ENCODE measurements at places on chromosomes 12 and 14.

DNA sequence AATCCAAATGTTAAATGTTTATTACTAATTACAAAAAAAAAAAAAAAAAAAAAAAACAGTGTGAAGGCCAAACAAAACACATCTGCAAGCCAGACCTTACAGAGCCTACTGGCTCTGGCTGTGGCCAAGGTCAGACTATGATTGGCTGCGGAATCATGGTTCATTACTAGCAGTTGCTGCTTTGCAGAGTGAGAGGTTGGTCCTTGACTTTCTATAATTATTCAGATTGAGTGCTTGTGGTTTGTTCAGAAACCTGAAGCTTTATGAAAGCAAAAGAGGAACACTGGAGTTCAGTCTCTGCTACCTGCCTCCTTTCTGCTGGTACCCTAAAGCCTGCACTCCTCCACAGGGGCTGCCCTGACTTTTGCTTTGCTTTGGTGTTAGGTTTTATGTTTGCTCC lies 550.9 kb downstream of the BCL11B start:
- DNase-seq = no peak

DNA sequence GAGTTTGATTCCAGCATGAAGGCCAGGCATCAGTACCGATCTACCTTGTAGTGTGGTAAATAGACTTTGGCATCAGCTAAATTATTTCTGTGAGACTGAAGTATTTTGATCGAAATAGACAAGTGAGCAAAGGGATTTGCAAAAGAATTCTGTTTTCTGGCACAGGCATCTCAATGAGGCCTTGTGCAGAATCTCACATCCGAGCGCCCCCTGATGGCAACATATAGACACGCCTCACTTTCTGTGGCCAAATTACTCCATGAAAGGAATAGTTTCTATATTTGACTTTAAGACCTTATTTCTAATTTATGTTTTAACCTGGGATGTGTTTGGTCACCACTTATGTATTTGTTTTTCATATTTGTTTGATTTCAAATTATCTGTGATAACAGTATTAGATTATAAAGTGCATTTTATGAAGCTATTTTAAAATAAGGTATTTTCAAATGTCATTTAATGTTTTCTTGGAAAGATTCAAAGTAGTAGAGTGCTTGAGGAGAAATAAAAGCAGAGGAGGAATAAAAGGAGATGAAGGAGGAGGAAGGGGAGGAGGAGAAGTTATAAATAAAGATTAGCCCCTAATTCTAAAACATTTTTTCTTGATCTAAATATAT lies 731.9 kb downstream of the NRXN3 start:
- DNase-seq = no peak

GRCh38 chr12:52877242-52877641 lies 27.6 kb downstream of the KRT8 start:
- DNase-seq = no peak

DNA sequence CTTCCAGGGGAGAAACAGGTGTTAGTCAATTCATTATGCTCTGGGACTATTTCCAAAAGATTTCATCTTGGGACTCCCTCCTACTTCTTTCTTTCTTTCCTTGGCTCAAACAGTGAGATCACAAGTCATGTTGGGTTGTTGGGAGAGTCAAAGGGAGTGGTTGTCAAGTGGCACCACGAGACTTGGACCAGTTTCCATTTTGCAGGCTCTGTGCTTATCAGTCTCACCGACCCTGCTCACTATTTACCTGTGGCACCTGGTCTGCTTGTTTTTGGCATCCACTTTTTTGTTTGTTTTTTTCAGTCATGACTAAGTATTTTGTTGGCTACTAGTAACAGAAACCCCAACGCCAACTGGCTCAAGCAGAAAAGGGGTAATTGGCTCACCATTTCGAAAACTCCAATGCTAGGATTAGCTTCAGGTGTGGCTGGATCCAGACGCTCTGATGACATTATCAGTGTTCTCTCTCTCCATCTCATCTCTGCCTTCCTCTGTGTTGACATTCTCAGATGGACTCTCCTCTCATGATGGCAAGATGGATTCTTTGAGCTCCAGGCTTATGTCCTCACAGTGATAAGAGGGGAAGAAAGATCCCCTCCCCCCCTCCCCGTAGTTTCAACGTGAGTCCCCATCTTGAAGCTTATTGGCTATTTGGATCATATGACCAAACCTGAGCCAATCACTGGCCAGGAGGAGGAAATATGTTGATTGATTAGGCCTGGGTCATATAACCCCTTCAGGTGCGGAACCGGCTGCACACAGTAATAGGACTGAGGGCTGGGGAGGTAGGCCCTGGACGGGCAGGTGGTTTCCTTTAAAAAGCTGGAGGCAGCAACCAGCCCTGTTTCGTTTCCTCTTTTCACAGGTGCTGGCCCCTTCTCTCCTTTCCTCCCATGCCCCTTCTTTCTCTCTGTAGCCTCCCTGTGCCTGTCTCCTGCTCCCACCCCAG lies 84.2 kb downstream of the AACS start:
- DNase-seq = no peak

DNA sequence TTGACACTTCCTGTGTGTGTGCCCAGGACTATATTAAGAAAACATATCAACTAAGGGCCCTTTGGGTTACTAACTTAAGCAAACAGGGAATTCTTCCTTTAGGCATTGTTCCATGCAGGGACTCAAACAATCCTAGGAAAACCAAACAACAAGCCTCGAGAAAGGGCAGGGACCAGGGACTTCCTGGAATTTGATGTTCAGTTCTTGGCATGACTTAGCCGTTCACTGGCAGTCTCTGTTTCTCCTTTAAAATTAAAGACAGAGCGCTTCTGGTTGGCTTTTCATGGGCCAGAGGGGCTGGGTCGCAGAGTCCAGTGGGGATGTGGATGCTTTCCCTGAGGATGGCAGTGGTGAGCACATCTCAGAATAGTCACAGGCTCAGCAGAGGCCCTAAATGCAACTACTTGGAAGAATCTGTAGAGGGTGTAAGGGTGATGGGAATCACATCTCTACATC lies 35.2 kb downstream of the RNFT2 start:
- no peak for DNase-seq

- DNase-seq = no peak
Measured at GRCh38 chr12:100058482-100059029, 73.8 kb upstream of the ANKS1B start.

DNA sequence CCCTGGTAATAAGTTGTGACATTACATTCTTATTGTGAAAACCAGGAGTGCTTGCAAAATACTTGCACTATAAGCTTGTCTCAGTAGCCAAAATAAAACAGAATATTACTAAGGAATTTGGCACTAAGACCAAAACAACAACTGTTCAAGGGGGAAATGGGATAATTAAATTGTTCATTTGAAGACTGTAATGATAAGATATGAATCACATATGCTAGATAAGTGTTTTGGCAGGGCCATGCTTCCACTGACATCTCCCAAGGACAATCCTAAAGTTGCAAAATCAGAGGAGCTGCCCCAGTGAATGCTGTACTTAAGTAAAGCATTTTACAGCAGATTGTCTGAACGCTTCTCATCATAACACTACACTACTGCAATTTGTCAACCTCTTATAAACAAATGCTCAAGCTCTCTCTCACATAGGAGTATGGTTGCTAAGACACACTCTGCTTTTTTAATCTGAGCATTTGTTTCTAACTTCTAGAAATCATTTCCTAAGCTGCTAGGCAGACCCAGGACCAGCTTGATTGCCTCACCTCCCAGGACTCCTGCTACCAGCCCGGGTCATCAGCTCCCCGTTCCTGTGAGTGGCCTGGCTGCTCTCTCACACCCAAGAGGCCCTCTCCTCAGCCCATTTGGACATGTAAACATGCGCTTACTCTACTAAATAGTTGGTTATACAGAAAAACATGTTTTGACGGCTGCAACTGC lies 191.5 kb downstream of the PAX9 start:
- DNase-seq = no peak

DNA sequence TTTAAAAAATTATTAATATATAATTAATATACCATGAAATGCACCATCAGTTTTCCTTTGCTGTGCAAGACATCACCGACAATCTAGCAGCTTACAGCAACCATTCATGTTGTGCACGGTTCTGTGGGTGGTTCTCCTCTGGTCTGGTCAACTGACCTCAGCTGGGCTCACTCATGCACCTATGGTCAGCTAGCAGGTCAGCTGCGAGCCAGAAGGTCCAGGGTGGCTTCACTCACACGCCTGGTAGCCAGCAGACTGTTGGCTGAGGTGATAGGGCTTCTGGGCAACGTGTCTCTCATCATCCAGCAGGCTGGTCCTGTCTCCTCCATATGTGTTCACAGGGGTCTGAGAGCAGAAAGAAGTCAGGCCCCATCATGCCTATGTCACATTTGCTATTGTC lies 210.4 kb downstream of the KIF26A start:
- no peak for DNase-seq

DNA sequence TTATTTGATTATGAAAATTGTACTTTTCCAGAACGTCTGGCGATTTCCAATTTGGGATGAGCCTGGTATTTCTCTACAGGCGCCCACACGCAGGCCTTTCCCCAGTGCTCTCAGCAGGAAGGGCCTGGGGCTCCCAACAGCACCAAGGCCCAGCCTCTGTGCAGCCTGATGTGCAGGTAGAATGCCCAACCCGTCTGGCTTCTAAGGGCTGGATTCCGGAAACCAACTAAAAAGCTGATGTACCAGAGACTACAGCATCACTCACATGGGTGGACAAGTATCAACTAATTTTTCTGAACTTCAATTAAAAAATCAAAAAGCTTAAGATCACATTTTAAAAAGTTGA lies 25.8 kb downstream of the CDC42BPB start:
- peak; percentile 22 for DNase-seq

- DNase-seq = no peak
Measured at GRCh38 chr12:69243099-69244084, 4.0 kb downstream of the CPSF6 start.

DNA sequence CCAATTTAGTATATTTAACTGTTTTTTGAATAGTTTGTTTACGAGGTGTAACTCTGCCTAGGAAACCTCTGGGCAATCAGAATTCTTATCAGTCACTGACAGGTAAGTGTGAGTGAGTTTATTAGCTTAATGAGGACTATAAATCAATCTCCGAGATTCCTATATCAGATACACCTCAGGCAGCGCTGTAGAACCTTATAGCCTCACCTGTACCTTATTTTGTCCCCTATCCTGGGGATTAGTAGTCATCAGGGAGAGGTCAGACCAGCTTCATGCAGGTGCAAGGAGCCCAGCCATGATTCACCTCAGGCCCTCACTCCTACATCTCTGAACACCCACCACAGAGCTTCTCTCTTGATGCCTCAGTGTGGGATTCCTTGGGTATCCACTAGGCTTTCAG lies 256.0 kb downstream of the KTN1 start:
- DNase-seq = peak; percentile 69

DNA sequence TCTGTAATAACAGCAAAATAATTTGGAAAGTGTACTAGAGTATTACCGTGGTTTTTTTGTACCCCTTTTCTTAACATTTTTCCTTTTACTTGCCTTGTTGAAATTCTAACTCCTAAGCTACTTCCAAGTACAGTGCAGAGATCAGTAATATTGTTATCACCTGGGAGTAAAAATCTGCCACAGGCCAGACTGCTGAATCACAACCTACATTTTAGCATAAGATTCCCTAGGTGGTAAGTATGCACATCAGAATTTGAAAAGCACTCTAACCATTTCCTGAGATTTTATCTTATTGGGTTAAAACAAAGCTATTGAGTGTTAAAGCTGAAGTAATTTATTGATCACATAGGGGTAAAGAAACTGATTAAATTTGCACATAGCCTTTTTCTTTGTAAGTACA lies 55.2 kb upstream of the KCNH3 start:
- no peak for DNase-seq

DNA sequence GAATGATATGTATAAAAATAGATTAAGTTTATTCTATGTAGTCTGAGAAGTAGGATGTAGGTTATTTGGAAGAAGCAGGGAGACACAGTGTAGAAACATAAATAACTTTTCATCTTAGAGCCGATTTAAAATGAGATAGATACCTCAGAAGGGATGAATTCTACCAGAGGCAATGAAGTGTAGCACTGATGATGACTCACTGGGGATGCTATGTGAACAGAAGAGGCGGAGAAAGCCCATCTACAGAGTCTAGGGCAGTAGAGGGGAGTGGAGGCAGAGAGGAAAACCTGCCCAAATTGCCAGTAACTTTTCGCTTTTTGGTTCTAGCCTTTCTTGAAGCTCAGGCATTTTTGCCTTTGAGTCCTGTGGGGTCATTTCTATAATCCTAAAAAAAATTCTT lies 451.8 kb downstream of the ATP23 start:
- DNase-seq = no peak

DNA sequence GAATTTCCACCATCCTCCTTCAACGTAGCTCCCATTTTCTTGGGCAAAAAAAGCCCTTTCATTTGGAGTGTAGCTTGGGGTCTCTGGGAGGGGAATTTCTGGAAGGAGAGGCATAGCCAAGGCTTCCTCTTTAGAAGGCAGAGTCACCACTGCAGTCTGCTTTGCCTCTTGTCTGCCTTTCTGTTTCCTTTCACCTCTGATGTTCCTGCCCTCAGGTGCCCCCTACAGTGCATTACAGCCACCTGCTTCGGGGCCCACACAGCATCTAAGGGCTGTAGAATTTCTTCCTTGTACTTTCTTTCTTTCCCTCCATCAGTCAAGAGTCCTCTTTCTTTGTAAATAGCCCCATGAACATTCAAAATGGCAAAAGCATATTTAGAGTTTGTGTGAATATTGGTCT lies 1313.9 kb downstream of the TMEM121 start:
- peak; percentile 31 for DNase-seq

DNA sequence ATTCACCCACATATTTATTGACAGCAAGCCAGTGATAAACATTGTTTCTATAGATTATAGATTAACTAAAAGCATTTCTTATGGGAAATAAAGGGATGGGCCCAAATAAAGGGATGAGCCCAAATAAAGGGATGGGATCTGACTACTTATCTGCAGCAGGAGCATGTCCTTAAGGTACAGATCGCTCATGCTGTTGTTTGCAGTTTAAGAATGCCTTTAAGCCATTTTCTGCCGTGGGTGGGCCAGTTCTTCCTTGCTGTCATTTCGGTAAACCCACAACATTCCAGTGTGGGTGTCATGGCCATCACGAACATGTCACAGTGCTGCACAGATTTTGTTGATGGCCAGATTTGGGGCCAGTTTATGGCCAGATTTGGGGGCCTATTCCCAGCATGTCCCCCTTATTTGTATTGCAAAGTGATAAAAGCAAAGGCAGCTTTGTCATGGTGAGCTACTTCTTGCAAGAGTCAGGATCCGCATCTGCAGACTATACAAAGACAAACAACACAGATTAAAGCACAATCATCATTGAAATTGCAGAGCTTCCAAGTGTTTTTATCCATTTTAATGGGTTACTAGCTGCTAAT lies 700.7 kb downstream of the LRFN5 start:
- no peak for DNase-seq

- DNase-seq = no peak
Measured at GRCh38 chr14:56715938-56716337, 94.3 kb downstream of the OTX2 start.

- DNase-seq = no peak
Measured at GRCh38 chr12:119989361-119989730, 310 bp downstream of the BICDL1 start.

- DNase-seq = no peak
Measured at GRCh38 chr14:31280871-31281220, 73.3 kb upstream of the HECTD1 start.

GRCh38 chr12:100827901-100828520 lies 33.4 kb downstream of the ANO4 start:
- DNase-seq = no peak

GRCh38 chr14:64038841-64039542 lies 186.2 kb downstream of the SYNE2 start:
- no peak for DNase-seq

GRCh38 chr12:67457778-67458665 lies 188.9 kb downstream of the CAND1 start:
- DNase-seq = no peak
